Daoy (cell line): ENCODE measurements at places on chromosomes 13 and 19. TPM values are rescaled to one million over a fixed set of nuclear protein-coding genes. Genes with fewer than 3 reads are reported as not detected.
A peak's percentile ranks its signal among the peaks of the same experiment; 100 is the strongest.

The TCF3 gene
- total RNA-seq, result 91.7 and 92.8 TPM in 2 replicates

The DCLK1 gene
- total RNA-seq, result 7.0 and 8.9 TPM in 2 replicates

DNA sequence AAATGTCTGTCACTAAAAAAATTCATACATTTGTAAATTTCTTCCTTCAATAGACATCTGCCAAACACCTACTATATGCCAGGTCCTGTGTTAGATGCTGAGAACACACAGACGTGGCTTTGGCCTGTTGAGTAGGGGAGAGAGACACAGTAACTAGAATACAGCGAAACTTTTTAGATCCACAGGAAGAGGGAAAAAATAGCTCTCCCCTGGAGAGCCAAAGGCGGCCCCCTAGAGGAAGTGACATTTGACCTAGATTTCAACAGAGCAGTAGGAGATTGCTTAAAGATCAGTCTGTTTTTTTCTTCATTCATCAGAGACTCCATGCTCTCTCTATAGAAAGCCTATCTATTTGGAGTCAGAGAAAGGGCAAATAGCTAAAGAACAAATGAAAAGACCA lies 11.3 kb downstream of the LCP1 start:
- no peak for DNase-seq

DNA sequence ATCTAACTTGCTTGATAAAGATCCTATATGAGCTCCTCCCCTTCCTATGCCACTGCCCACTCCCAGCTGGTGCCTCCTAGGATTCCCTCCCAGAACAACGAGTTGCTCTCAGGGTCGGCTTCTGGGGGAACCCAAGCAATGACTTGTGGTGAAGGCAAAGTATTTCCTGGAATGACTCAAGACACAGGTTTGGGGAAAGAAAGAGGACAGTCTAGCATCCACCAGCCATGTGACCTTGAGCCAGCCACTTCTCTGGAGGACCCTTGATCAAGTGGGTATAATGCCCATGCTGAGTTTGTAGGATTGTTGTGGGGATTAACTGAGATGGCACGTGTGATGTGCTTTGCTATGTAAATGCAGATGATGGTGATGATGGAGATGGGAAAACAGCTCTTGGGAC lies 33.0 kb downstream of the MBD3L2B start:
- no peak for DNase-seq

The HSH2D gene
- total RNA-seq, result not detected in 2 replicates

The LILRA1 gene
- not detected in 2 replicates for total RNA-seq

The MUC16 gene
- total RNA-seq, result not detected in 2 replicates

GRCh38 chr19:29966588-29967249 lies 24.7 kb downstream of the URI1 start:
- DNase-seq, result no peak

- peak; percentile 43 for DNase-seq
Measured at GRCh38 chr19:33110137-33110910, 21.6 kb upstream of the WDR88 start.

DNA sequence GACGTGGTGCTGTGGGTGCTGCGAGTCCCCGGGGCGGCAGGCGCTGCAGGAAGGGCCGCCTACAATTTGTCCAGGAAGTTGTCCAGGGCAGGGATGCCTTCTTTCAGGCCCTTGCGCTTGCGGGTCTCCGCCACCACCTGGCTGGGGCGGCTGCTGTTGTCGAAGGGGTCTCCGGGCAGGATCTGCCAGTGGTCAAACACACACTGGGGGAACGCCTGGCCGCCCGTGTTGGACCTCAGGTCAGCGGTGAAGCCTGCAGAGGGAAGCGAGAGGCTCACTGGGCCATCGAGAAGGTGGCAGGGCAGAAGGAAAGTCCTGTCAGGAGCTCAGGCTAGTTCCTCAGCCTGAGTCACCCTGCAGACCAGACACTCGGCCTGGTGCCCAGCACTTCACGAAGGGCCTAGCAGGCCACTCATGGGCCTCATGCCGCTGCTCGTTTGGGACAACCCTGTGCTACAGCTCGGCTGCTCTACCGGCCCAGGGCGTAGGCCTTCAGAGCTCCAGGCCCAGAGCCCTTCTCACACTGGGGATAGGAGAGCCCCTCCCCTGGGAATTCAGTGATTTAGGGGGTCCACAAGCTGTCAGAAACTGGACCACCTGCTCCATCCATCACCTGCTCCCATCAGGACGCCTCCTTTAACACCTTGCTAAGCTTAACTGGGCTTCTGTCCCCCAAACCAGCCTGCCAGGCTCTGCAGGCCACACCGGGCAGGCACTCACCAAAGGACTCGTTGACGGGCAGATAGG lies 5.8 kb upstream of the DAPK3 start:
- DNase-seq, result peak; percentile 21

GRCh38 chr13:112634102-112634501 lies 46.1 kb upstream of the TUBGCP3 start:
- no peak for DNase-seq

DNA sequence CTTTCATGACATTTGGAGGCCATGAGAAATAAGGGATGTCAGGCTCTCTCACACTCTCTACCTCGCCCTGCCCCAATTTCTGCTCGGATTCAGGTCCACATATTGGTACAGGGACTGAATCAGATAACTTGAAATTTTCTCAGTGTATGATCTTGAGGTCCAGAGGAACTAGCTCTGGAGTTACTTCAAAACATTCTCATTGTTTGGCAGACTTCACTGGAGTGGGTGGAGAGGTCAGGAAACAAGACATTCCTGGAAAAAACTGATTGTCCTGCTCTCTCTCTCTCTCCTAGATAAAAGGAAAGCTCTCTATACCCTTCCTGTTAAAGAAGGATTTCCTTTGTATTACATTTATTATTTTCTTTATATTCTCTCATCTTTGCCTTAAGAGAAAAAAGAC lies 428.1 kb upstream of the DACH1 start:
- DNase-seq, result no peak

The UBL5 gene
- total RNA-seq, result 467 and 704 TPM in 2 replicates

DNA sequence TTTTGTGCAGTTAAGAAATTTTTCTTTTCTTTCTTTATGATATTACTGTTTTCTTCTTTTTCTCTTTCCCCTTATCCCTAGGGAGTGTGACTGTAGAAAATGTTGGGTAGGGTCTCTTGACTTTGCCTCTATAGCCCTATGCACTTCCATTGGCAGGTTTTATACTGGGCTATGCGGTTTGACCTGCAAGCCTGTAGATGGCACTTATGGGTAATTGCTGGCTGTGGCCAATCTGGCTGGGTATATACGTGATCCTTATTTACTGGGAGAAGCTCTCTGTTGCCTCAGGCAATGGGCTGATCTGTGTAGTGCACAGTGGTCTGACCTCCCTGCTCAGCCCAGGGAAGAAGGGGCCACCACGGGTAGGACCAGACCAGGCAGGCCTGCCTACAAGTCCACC lies 78.8 kb downstream of the RAP2A start:
- no peak for DNase-seq

DNA sequence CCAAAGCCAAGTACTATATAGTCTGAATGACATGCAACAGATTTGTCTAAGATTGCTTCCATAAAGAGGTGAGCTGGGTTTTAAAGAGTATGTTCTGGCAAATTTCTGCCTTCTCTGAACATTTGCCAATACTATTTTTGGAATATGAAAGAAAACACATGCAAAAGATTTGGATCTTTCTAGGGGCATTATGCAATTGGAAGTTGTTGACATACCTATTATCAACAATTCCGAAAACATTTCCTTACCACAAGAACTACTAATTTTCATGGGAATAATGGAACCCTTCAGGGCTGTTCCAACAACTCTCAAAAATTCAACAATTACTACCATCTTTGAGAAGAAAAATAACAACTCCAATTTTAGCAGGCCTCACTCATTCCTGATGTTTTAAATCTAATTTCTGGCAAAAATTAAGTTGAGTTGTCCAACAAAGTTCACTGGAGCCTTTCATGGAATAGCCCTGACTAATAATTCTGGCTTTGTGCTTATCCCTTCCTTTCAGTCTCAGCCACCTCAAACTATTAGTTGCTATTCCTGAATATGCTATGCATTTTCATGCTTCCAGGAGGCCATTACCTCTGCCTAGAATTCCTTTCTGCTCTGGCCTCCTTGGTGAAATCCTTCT lies 250.0 kb downstream of the RGCC start:
- DNase-seq, result no peak
